ENCODE measurements at places on chromosomes 2 and 18.
A peak's percentile ranks its signal among the peaks of the same experiment; 100 is the strongest.

GRCh38 chr18:3526421-3527354, 76.7 kb downstream of the TGIF1 start:
- peak; percentile 10 for DNase-seq

DNA sequence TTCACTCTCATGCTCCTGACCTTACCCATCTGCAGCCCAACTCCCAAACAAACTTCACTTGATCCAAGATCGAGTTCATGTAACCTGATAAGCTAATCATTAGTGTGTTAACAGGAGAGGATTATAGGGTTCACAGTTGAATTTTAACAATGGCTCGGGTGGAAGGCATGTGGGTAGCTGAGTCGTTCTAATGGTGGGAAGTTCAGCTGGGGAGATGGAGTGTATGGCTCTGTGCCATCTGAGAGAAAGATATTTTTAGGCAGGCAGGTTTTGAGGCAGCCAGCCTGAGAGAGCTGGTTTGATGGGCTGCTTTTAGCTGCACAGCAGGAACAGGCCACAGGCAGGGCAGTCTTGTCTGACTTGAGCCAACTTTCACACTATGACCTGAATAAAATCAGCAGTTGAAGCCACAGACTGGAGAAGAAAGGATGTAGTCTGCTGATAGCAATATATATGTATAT, 17.7 kb upstream of the NFE2L2 start:
- DNase-seq, result no peak

- DNase-seq, result peak; percentile 22
Measured at GRCh38 chr2:16293398-16293797, 353.0 kb downstream of the MYCN start.

- DNase-seq, result no peak
Measured at GRCh38 chr2:209818939-209819338, 47.3 kb downstream of the UNC80 start.

GRCh38 chr2:219991116-219991515, 363.7 kb downstream of the SLC4A3 start:
- no peak for DNase-seq

GRCh38 chr2:190922376-190922775, 41.8 kb downstream of the GLS start:
- no peak for DNase-seq
